ENCODE measurements at places on chromosomes 2 and 18.

GRCh38 chr2:10471955-10472354 lies 23.8 kb upstream of the ODC1 start:
- DNase-seq = no peak

DNA sequence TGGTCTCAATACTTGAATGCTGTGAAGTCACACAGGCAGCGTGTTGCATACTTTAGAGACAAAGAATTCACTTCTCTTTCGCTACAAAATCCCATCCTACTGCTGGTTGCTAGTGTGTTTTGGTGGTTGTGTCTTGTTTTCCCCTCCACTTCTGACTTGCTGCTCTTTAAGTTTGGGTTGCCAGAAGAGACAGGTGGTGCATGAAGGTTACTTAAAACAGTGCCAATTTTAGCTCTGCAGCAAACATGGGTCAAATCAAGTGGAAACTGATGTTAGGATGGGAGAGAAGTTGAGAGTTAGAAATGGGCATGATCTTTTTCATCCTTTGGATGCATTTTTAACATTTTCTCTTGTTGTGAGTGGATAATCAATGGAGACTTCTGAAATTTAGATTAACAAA lies 136.2 kb upstream of the KCNH7 start:
- DNase-seq = no peak

GRCh38 chr2:226077841-226078240 lies 678.3 kb downstream of the NYAP2 start:
- DNase-seq = no peak

GRCh38 chr18:54357082-54357659 lies 487 bp downstream of the STARD6 start:
- DNase-seq = no peak

DNA sequence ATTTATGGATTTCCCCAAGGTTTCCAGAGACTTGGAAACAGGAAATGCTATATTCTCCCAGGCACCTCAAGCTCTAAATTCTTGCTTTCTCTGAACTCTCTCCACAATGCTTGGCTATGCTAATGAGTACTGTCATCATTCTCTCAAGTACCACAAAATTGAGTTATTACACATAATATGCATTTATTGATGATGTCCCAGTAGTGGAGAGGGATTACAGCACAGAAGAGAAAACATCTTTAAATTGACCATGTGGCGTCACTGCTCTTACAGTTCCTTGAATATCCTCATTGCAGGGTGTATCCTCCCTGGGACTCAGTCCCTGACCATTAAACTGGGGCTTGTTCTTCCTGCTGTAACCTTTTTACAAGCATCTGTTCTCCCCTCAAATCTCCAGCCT lies 681.1 kb upstream of the FANCL start:
- DNase-seq = no peak

- no peak for DNase-seq
These were observed 63.7 kb downstream of the EFEMP1 start for GRCh38 chr2:55859875-55860274.

GRCh38 chr2:126777620-126777978 lies 121.1 kb upstream of the TEX51 start:
- no peak for DNase-seq

DNA sequence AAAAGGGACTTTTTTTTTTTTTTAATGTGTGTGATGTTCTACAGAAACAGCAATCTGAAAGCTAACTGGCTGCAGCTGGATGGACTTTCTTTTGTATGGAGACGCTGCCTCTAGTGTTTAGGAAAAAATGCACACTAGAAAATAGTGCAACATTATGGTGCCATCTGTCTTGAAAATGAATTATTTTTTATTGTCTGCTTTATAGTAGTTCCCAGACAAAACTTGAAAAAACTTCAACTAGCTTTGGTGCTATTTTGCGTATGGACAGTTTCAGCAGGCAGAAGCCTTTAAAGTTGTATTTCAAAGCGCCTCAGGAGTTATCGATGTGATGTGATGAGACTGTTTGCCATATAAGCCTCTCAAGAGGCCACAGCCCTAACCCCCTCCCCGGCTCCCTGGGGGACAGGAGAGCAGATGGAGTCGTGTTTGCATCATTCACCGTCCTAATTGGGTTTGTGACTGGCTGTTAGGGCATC lies 86.9 kb downstream of the LTBP1 start:
- DNase-seq = peak; percentile 62

DNA sequence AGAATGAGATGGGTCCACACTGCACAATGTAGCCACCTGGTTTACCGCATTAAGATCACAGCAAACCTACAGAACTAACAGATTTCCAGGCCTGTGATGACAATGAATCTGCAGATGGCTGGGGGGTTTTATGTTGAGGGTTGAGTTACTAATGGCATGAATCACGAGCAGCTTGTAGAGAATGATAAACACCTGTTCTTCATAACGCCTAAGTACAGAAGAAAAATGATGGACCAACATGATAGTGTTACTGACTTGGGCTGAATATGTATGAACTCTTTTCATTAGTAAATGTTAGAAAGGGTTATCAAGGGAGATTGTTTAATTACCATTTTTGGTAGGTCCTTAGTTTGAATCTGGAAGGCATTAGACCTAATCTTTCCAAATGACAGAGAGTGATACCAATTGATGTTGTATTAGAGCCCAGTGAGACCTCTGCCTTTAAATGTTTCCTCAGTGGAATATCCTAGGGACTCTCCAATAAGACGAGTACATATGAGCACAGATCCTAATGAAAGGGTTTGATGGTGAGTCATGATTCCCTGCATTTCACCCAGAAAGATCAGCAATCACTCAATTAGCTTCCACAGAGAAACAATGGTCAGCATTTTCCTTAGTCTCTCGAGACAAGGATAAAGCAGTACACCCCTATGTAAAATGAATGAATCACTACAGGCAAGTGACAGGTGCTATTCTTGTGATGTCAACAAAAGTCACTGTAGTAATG lies 243.8 kb downstream of the DLGAP1 start:
- no peak for DNase-seq

GRCh38 chr2:8061219-8061618 lies 620.6 kb upstream of the ID2 start:
- no peak for DNase-seq

DNA sequence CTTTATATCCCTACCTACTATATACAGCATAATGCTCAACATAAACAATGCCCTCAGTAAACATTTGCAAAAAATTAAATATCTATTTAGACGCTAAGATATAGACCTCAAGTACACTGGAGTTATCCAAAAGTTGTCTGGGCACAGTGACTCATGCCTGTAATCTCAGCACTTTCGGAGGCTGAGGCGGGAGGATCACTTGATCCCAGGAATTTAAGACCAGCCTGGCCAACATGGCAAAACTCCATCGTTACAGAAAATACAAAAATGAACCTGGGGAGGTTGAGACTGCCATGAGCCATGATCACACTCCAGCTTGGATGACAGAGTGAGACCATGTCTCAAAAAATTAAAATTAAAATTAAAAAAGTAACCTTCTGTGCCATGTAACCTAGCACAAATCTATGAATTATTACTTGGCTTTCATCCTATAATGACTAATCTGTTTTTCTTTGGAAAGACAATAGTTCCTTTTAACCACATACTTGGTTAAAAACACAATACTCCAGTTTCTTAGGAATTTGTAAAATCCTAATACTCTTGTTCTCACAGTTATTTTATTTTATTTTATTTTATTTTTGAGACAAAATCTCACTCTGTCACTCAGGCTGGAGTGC lies 6.7 kb upstream of the TNFAIP6 start:
- DNase-seq = no peak

GRCh38 chr2:16320716-16321115 lies 344.9 kb downstream of the CYRIA start:
- no peak for DNase-seq

GRCh38 chr2:25419678-25420242 lies 78.0 kb upstream of the DNMT3A start:
- no peak for DNase-seq

- no peak for DNase-seq
These were observed 6.9 kb upstream of the POLR2D start for GRCh38 chr2:127864877-127865276.

GRCh38 chr18:54052732-54053429 lies 171.6 kb downstream of the MBD2 start:
- DNase-seq = no peak

DNA sequence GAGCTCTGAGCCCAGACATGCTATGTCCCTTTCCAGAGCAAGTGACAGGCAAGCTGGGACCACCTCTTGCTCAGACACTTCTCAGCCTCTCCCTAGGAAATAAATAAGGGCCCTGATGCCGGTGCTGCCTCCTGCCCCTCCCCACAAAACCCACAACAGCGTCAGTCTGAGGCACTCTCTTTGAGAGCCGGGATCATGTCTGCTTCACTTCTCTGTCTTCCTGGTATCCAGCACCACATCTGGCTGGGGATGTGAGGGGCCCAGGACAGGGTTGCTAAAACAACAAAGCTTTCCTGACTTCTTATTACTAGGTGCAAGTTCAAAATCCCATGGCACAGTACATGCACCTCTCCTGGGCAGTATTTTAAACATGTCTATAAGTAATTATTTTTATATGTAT lies 103.9 kb upstream of the GLI2 start:
- no peak for DNase-seq

DNA sequence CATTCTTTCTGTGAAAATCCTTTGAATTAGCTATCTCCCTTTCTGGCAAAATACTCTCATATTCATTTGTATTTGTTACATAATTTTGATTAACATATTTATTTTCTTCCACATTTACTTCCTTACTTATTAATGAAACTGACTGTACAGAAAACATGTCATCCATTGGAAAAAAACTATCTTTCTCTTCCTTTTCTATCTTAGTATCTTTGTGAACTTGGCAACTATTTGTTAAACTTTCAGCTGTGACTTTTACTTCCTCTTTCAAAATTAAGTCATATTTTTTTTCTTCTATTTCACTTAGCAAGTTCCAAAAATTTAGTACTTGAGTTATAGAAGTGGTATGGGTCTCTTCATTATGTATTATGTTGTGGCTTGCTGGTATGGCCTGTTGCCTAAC lies 2.6 kb downstream of the RAD51AP2 start:
- DNase-seq = no peak

DNA sequence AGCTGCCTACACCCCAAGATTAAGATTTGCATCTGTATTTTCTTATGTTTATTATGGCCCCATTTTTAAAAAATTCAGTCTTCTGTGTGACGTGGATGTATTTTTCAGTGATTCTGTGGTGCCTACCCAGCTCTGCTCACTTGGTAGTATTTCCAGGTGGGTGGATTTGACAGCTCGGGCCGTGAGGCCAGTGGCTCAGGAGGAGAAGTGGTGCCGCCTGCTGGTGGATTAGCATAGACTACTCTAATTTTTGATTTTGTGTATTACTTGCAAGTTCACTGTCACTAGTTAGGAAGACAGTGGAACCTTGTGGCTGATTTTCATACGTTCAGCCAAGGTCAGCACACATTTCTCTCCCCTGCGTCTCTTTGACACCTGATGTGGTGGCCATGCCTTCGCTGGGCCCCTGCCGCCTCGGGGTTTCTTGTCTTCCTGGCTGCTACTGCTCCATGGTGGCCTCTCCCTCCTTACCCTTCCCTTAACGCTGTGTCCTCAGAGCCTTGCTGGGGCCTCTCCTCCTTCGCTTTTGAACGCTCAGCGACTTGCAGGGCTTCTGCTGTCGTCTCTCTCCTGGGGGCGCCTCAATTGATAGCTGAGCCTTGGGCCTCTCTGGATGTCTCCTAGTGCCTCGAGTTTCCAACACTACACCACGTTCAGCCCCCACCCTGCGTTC lies 89.4 kb downstream of the DGKD start:
- DNase-seq = no peak

GRCh38 chr2:166499281-166499680 lies 5.2 kb upstream of the SCN7A start:
- no peak for DNase-seq

- DNase-seq = no peak
These were observed 6.0 kb upstream of the CRYBA2 start for GRCh38 chr2:218999021-218999880.

DNA sequence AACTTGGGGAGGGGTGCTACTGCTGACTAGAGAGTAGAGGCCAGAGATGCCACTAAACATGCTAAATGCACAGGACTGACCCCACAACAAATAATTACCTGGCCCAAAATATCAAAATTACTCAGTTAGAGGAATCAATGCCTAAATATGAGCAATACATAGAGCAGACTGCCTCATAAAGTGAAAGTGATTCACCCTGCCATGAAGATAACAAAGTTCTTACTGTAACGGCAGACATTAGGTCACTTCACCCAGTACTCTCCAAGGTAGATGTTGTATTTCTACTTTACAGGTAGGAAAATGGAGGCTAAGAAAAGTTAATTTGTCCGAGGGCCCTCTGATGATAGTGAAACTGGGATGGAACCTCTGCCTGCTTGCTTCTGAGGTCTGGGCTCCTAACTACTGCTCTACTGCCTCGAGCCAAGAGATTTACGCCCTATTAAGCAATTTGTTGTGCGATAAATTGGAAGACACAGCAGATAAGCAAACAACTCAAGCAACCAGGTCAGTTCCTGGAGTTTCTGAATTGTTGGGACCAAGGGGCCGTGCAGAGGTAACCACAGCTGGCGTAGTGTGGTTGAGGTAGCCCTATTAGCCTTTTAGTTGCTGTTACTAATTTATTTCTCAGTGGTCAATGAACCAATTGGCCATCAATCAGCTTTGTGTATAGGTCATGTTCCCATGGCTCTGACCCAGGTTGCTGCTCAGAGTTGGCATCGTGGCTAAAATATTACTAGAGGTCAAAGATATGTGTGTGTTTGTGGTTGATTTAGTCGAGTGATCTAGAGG lies 4.8 kb downstream of the DHRS9 start:
- no peak for DNase-seq

DNA sequence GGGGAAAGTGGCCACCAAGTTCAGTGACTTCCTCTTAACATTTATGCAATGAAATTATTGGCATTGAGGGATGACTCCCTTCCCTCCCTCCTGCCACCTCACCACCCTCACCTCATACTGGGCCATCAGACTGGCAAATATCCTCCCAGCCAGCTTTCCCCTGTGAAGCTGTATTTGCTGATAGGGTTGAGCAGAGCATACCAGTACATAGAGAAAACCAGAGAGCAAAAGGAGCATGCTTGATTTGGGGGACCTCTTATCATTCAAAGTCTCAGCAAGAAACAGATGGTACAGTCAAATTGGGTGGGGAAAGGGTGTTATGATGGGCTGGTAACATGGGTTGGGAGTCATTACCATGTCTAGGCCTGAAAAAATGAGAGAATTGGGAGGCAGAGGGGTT lies 19.1 kb upstream of the B3GNT2 start:
- no peak for DNase-seq

DNA sequence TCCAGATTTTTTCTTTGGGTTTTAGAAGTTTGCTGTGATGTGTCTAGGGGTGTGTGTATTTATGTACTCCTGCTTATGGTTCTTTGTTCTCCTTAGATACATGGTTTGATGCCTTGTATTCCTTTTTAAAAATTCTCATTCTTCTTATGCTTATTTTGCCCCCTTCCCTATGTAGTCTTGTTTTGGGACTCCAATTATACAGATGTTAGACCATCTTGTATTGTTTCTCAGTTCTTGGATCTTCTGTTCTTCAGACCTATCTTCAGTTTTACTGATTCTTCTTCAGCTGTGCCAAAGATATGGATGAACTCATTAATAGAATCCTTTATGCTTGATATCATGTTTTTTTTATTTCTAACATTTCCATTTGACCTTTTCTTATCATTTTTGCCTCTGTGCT lies 14.2 kb upstream of the MSL3B start:
- no peak for DNase-seq

Data from NCI-H187 treated with DMSO at 0.1 percent for 48 hours (cell line).